ENCODE measurements at places on chromosomes 2 and 18. TPM values are rescaled to one million over a fixed set of nuclear protein-coding genes. Genes with fewer than 3 reads are reported as not detected.

DNA sequence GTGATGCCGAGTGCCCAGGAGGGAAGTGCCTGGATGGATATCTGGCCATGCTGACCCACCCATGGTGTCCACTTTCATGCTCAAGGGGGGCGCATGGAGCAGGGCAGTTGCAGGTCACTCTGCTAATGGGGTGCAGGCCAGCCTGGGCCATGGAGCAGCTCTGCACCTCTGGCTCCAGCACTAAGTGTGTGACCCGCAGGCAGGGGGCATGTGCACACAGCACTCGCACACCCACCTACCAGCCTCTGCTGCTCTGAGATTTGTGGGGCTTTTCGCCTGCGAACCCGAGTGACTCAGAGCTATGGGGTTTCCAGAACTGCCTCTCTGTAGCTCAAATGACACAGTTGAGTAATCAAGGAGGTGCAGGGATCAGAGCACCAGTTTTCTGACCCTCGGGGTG is 66.2 kb downstream of the CYP26B1 start:
- H3K27me3 ChIP-seq: no peaks in the 10 kb centered on the region
- no peaks in the 10 kb centered on the region for H3K36me3 ChIP-seq
- H3K4me3 ChIP-seq: no peak overlapping the region
- DNase-seq: no peak
- H3K27ac ChIP-seq: no peak overlapping the region
- H3K4me1 ChIP-seq: no peaks in the 10 kb centered on the region

GRCh38 chr18:23733895-23734294 is 44.6 kb downstream of the LAMA3 start:
- H3K27me3 ChIP-seq: peaks cover 18% of the 10 kb centered on the region
- no peak overlapping the region for H3K4me3 ChIP-seq
- H3K36me3 ChIP-seq: no peaks in the 10 kb centered on the region
- no peaks in the 10 kb centered on the region for H3K4me1 ChIP-seq
- DNase-seq: no peak

DNA sequence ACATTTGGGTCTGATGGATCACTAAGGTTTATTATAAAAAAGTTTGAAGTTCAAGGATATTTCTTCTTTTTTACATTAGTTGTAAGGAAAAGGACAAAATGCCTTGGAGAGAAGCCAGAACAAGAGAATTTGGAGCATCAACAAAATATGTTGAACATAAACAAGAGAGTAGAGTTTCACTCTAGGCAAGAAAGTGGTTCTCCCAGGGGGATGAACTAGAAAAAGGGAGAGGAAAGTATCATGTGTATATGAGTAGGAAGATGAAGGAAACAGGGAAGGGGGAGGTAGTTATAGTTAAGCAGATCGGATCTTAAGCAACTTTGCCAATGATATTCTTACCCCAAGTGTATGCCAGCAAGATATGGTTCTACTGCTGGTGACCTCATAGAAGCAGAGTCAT is 63.8 kb upstream of the GALNT3 start:
- DNase-seq: no peak
- H3K27me3 ChIP-seq: no peaks in the 10 kb centered on the region
- H3K4me1 ChIP-seq: no peaks in the 10 kb centered on the region

- H3K36me3 ChIP-seq: peaks cover 6% of the 10 kb centered on the region
- no peak for DNase-seq
- H3K27me3 ChIP-seq: peaks cover 1% of the 10 kb centered on the region
- H3K4me3 ChIP-seq: no peak overlapping the region
- no peak overlapping the region for H3K27ac ChIP-seq
- H3K4me1 ChIP-seq: no peaks in the 10 kb centered on the region
Measured at GRCh38 chr2:85942346-85942957, 53.7 kb upstream of the ST3GAL5 start.

The ZNF532 gene
- total RNA-seq: 87.4 TPM

Measured in activated B cell treated with CpG ODN at 0.5 μM for 24 hours (primary cell).